Head of caudate nucleus (tissue), 42 donors: ENCODE measurements at places on chromosomes 3 and 15.

DNA sequence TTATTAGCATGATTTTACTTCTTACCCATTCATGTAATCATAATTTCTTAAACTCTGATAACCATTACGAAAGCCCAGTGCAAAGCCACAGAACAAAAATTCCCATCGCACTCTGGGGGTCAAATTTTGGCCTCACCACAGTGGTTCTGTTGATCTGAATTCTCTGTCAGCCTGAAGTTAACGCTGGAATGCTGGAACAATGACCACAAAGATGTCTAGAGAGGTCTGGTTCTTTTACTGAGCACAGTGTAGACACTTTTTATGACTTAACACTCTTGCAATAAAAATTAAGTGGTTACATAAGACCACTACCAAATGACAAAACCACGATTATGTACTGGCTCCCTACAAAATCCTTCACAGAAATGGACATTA, 94.7 kb downstream of the PDZRN3 start:
- DNase-seq: no peak

- no peak for DNase-seq
These were observed 153.1 kb downstream of the VGLL3 start for GRCh38 chr3:86837871-86838270.

- DNase-seq: no peak
These were observed 61.6 kb downstream of the MAP4 start for GRCh38 chr3:47954567-47954966.

GRCh38 chr3:60775985-60776384, 475.3 kb downstream of the FHIT start:
- DNase-seq: no peak

GRCh38 chr3:168100777-168101492, 5.2 kb upstream of the GOLIM4 start:
- DNase-seq: no peak

DNA sequence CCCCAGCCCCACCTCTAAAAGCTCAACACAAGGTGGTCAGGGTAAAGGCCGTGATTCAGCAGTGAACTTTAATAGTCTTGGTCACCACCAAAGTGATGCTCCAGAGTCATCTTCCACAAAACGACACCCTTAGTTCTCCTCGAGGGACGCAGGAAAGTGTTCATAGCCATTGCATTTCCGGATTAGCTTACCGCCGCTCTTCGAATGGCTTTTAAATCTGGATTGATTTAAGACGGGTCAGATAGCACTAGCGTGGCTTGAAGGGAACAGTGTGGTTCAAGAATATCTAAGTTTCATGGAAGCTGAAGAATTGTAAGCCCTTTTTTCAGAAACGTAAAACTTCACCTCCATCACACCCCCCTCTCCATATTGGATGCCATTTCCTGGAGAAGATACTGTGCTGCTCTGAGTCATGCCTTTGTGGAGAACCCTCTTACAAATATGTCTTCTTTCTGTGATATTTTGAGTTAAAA, 829 bp downstream of the RNF7 start:
- DNase-seq: no peak

GRCh38 chr15:50358845-50359244, 3.8 kb upstream of the GABPB1 start:
- DNase-seq: no peak

GRCh38 chr3:161274691-161275298, 53.7 kb downstream of the NMD3 start:
- DNase-seq: peak; percentile 19

- DNase-seq: no peak
These were observed 13.0 kb downstream of the CALML4 start for GRCh38 chr15:68192117-68192516.

GRCh38 chr15:99645951-99646350, 80.2 kb downstream of the MEF2A start:
- no peak for DNase-seq

GRCh38 chr3:102038477-102039142, 189.3 kb downstream of the NFKBIZ start:
- DNase-seq: no peak

GRCh38 chr3:129282727-129283327, 4.2 kb downstream of the HMCES start:
- DNase-seq: no peak

GRCh38 chr15:90591524-90591923, 61.8 kb downstream of the CRTC3 start:
- DNase-seq: no peak

DNA sequence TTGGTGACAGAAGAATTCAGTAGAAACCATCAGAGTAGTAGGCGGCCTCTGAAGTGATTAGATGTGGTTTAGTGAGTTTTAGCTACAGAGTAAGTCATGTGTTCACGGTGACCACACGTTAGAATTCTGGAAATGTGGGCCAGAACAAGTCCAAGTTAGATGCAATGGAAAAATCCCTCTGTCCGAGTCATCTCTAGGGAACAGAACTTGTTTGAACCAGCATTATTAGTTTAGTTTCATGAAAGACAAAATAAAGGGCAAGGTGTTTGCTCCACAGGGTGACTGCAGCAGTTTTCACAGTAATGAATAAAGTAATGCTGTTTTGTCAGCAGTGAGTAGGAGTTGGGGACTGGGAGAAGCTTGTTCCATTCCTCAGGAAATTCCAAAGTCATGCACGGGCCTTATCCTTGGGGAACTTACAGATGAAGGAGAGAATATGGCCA, 100.2 kb downstream of the CGNL1 start:
- no peak for DNase-seq

GRCh38 chr3:53534676-53535400, 40.4 kb downstream of the CACNA1D start:
- no peak for DNase-seq

GRCh38 chr3:159332535-159333099, 530.8 kb downstream of the MFSD1 start:
- DNase-seq: no peak

GRCh38 chr3:73768524-73769308, 144.0 kb upstream of the PDZRN3 start:
- DNase-seq: no peak

DNA sequence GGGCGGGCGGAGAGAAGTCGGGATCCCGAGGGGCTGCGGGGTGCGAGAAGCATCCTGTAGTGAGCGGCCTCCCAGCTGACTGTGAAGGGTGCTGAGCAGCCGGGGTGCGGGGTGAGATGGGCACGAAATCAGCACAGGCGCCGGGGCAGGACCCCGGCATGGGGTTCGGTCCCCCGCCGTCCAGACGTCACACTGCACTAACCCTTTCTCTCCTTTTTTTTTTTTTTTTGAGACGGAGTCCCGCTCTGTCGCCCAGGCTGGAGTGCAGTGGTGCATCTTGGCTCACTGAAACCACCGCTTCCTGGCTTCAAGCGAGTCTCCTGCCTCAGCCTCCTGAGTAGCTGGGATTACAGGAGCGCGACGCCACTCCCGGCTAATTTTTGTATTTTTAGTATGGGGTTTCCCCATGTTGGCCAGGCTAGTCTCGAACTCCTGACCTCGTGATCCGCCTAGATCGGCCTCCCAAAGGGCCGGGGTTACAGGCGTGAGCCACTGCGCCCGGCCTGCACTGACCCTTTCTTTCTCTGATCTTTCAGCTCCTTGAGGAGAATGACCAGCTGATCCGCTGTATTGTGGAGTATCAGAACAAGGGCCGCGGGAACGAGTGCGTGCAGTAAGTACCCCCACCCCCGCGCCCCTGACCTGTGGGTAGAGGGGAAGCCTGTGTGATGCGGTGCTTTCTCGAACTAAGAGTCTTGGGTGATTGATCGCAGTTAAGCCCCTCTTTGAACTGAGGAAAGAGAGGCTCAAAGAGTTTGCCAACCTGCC, 513 bp downstream of the SS18L2 start:
- no peak for DNase-seq

DNA sequence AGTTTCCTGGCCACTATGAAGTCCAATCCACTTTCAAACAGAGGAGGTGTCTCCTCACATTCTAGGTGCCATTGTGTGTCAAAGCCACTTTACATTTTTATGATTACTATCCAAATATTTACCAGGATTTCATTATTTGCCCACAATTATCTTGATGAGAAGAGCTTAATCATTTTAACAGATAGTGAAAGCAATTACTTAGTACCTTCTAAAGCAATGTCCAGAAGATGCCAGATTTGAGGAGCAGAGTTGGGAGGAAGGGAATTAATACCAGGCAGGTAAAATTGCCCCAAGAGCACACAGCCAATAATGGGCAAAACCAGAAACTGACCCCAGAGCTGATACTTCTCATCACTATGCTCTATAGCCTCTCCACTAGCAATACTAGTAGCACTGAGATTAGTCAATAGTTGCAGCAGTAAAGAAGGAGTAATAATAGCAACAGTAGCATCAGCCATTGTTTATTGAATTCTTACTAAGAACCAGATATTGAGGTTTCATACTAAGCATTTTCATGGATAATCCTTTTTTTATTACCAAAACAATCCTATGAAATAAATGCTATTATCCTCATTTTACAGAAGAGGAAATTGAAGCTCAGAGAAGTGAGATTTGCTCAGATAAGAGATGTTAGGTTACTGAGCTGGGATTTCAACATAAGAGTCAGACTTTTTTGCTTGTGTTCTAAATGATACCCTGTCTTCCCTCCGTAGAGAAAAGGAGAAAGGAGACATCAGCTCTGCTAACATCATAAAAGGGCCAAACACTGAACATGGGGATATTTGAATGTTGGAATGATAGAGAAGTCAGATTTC, 509.3 kb upstream of the CFAP20DC start:
- DNase-seq: no peak

GRCh38 chr3:156145866-156146265, 25.5 kb downstream of the KCNAB1 start:
- DNase-seq: no peak

DNA sequence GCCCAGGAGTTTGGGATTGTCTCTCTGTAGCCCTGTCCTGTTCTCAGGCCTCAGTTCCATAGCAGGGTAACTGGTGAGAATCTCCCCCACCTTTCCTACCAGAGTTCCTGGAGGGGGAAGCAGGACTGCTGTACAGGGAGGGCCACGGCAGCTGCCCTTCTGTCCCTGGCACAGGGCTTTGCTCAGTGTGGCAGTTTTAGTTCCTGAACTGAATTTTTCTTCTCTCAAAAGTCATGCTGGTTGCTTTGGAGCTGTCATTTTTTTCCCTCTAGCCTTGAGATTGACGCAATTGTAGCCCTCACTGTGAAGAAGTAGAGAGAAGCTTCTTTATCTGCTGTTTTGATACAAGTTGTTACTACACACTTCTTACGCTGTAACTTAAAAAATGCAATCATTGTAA, 55.5 kb downstream of the TPRG1 start:
- no peak for DNase-seq

DNA sequence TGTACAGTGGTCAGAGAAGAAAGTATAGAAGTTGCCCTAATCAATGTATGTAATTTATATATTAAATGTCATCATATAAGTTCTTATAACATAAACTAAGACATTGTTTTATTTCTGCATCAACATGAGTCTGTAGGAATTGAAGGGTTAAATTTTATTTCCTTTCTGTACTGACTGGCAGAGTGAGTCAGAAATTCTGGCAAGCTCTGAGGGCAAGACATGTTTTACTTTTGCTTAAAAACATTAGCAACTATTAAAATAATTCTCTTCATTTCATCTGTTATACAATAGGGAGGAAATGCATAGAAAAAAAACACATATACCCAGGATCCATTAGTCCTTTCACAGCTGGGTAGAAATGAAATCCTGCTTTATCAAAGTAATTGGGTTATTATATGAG, 171.4 kb upstream of the ALCAM start:
- DNase-seq: no peak

DNA sequence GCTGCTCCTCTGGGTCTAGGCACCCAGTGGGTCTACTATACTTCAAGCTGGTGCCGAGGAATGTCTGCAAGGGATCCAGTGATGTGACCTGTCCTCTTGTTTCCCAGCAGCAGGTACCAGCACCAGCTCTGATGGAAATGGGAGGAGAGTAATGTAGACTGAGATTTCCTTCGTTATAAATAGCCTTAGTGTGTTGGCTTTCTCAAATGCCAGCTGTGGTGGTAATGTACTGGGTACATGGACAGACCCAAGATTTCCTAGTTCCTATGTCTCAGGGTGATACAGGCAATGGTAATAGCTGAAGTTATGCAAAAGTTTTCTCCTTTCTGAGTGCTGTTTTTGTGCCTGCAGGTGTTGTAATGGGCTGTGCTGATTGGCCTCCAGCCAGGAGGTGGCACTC, 33.0 kb upstream of the ABI3BP start:
- DNase-seq: no peak

DNA sequence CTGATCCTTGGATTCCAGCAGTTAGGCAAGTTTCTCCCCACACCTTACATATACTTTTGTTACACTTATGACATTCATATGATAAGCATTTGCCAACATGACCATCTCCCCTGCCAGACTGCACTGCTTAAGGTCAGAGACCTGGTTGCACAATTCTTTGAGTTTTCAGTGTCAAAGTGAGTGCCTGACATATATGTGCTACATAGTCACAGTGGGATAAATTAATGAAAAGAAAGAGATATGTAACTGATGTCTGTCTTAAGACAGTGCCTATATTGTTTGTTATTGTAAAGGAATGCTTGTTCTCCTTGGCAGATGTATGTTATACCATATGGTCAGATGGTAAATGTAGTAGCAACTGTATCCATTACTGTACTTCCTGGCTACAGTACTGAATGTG, 3.5 kb upstream of the DCUN1D1 start:
- DNase-seq: no peak

DNA sequence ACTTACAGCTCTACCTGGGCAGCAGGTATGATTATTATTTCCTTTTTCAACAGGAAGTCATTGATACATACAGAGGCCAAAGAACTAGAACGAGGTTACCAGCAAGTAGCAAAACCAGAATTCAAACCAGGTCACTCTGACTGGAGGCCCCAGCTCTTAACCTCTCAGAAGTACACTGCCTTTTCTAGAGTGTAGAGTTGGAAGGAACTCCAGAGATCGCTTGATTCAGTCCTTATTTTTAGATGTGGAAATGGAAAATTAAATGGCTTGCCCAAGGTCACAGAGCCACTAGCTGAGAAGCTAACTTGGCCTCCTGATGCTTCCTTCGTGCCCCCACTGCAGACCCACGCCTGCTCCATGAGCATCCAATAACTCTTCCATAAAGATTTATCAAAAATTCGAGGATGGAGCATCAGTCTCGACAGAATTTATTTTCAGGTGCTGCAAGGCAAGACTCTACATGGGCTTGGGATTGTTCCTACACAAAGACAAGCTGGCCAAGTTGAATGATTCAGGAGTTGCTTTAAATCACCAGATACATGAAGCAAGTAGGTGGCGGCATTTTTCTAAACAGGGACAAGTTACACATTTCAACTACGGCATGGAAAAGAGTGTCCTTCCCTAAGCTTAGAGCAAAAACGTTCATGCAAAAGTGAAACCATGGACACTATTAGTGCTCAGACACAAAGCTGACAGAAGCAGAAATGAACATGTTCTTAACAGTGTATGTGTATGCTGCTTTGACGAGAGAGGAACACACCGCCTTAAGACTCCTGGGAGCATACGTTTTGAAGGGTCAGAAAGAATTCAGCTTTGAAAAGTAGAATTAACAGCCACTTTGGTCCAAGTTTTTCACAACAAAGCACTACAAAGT, 235.7 kb downstream of the THRB start:
- DNase-seq: no peak
